AG04450 (cell line): ENCODE measurements at places on chromosomes 4 and X.
A peak's percentile ranks its signal among the peaks of the same experiment; 100 is the strongest.

DNA sequence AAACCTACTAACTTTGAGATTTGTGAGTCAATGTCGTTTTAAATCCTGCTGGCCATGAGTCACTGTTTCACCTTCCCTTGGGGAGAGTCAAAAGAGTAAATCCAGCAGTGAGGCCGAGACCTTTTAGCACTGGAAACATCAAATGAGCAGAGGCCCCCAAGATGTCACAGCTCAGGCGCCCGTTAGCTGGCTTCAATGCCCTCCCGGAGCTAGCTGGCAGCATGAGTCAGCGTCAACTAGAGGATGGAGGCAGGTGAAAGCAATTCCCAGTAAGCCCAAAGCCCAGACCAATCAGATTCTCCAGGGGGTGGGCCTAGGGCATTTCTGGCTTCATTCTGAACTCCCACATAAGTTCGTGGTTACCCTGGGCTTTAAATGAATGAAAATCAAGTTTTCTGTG lies 170.9 kb downstream of the CLCN4 start:
- no peak for DNase-seq

DNA sequence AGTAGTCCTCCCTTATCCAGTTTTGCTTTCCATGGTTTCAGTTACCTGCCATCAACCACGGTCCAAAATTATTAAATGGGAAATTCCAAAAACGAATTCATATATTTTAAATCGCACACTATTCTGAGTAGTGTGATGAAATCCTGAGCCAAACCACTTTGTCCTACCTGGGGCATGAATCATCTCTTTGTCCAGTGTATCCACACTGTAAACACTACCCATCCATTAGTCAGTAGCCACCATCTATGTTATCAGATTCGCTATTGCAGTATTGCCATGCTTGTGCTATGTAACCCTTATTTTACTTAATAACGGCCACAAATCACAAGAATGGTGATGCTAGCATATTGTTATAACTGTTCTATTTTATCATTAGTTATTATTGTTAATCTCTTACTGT lies 704.6 kb downstream of the SMARCA1 start:
- no peak for DNase-seq

- no peak for DNase-seq
Observed at GRCh38 chr4:84479663-84480062, 19.4 kb downstream of the NKX6-1 start.

- no peak for DNase-seq
Observed at GRCh38 chrX:44245733-44246132, 97.7 kb downstream of the EFHC2 start.

- peak; percentile 4 for DNase-seq
Observed at GRCh38 chr4:54971474-54971950, 153.9 kb downstream of the KDR start.

DNA sequence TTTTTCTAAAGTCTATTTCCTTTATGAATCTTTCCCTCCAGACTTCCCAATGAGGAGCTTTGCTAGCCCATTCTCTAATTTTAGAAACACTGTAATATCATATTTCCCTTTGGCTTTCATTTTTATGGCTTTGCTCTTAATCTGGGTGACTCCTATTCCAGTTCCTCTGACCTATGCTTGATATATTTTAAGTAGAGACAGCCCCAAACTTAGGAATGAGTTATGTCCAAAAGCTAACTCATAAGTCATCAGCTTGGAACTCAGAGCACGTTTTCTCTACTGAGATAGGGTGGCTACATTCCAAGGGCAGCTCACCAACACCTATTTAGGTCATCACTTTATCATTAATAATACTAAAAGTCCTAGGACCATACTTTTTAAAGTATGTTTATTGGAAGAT lies 77.8 kb downstream of the OR13H1 start:
- DNase-seq = no peak

- no peak for DNase-seq
Observed at GRCh38 chr4:66130042-66130441, 459.8 kb upstream of the EPHA5 start.

DNA sequence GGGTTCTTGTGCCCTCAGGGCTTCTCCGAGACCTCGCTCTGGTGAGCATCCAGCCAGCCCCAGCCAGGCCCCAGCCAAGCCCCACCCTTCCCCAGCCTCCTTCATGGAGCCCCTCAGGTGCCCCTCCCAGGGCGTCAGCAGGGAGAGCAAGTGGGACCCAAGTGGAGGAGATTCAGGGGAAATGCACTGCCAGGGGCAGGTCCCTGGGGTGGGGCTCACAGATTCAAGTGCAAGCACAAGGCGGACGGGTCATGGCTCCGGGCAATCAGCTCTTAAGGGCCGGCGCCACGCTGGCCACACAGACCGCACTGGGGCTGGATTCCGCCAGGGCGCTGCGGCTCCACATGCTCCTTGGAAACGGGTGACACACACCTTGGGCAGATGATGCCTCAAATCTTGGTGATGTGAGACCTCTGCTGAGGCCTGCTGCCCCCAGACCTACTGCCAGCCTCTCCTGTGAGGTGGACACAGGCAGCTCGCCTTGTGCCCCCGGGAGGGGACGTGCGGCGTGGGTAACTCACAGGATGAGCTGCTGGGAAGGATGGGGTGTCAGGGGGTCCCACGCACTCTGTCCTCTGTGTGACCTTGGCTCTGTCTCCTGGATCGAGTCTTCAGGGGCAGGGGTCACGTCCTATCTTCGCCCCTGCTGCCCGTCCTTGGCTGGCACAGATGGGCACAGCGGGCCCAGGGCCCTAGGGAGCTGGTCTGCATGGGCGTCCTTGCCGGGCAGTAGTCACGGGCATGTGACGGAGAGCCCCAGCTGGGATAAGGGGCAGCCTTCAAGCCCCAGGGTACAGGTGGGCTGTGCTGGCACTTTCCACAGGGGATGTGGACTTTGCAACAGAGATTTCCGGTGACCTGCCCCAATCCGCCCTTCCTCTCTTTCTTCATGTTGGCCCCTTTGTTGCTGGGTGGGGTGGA lies 17.1 kb downstream of the NAT8L start:
- DNase-seq = no peak

DNA sequence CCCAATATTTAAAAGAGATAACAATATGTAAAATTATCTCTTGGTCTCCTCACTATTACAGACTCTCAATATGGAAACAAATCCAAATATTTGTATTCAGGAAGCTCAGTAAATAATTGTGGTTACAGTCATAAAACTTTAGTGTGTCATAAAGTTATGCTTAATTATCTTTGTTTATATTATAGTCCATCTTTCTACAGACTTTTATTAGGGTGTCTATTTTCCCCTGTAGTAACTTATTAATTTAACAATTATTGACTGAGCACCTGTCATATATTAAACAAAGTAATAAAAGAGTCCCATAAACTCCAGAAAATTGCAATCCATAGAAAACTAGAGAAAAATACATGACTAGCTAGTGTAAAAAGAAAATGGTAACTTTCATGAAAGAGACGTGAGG lies 61.6 kb upstream of the GPM6A start:
- no peak for DNase-seq

DNA sequence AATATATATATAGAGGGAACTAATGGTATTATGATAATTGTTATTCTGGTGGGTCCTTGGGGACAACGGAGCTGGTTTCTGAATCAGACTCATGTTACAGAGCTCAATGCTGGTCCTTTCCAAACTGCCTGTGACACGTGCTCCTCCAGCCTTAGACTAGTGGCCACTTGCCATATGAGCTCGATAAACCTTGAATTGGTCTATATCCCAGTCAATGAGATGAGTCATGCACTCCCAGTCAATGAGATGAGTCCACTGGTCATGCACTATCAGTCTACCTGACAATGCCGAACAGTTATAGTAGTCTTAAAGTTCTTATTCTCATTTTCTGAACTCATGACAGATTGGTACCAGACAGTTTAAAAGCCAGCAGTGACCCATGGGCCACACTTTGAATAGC lies 325.2 kb downstream of the LDB2 start:
- DNase-seq = no peak

GRCh38 chr4:153791746-153792617 lies 3.1 kb upstream of the SFRP2 start:
- no peak for DNase-seq

DNA sequence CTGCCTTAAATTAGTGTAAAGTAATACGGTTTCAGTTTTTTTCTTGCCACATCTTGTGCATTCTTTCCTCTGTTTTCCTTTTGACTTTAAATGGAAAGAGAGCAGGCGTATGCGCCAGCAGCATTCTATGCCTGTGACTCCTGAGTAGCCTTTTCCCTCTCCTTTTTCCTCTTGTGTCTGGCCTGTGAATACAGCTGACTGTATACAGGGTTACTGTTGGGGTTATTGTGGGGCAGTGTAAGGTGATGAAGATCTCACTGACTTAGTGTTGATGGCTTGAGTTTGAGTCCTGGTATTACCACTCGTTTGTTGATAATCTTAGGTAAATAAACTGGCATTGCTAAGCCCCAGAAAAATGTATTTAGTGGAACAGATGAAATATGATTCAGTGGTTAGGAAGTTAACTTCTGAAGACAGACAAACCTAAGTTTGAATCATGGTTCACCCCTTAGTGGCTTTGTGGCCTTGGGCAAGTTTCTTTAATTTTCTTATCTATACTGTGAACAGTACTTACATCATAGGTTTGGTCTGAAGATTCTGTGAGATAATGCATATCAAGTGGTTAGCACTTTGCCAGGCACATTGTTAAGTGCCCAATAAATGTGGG lies 105.1 kb downstream of the FNIP2 start:
- DNase-seq = peak; percentile 68

DNA sequence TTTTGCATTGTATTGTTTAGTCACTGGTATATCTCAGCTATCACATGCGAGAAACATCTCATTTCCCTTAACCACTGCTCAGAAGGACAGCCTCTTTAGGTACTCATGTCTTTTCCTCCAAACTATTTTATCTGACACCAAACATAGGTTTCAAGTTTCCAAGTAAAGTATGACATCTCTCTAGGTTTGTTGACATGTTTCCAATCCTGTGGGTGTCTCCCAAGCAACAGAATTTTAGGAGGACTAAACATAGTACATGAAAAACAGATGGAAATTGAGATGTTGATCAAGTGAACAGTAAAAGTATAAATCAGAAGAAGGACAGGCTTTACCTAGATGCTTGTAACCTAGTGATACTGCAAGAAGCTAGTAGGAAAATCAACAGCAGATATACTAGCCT lies 371.4 kb downstream of the DTHD1 start:
- DNase-seq = no peak

DNA sequence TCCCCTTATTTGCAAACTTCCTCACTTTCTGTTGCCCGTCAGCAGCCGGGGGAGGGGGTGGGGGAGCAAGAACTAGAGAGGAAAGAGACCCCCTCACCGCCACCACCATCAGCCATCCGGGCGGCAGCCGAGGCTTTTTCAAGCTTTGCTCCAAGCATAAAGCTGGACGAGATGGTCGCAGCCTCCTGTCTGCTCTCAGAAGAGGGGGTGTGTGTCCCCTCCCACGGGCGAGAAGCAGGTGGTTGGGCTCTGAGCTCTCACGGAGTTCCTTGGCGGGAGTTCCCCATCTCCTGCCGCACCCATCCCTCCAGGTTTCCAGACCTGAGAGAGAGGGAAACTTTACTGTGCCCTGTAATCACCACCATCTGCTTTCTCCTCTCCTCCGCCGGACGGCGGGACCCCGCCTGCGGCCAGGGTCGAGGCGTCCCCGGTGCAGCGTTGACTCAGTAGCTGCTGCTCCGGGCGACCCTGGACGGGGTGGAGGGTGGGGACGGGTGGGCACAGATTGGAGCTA lies 4.7 kb upstream of the ARX start:
- DNase-seq = no peak

- no peak for DNase-seq
Observed at GRCh38 chrX:151735219-151735618, 673 bp downstream of the CNGA2 start.

DNA sequence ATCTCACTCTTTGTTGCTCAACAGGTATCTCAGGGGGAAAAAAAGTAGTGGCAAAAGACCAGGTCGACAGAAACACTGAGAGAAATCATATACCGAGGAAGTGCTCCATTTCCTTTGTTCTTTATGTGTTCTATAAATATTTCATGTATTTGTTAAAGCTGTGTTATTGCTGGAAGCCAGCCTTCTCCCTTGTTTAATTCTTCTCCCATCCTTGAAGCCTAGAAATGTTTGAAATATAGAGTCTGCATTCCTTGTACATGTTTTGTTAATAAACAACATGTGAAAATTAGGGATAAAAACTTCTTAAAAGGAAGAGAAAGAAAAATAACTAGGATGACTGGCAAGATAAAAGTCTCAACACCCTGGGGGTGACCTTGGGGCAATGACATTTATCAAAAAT lies 186.2 kb downstream of the ANKRD50 start:
- DNase-seq = no peak

DNA sequence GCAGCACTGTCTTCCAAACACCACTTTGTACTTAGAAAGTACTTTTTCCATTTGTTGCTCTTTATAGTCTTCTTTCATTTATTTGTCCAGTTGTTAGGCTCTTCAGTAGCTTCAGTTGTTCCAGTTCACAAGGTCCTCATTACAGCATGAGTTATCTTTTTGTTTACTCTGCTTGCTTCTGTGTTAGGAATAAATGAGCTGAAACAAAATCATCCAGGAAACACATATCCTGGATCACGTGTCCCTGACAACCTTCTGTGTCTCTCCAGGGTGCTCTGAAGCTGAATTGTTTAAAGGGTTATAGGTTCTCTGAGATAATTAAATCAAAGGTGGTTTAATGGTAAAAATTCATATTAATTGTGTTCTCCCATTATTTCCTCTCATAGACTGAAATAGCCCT lies 19.9 kb upstream of the KLHL8 start:
- DNase-seq = no peak

- peak; percentile 42 for DNase-seq
Observed at GRCh38 chr4:10063544-10064300, 42.4 kb upstream of the SLC2A9 start.

DNA sequence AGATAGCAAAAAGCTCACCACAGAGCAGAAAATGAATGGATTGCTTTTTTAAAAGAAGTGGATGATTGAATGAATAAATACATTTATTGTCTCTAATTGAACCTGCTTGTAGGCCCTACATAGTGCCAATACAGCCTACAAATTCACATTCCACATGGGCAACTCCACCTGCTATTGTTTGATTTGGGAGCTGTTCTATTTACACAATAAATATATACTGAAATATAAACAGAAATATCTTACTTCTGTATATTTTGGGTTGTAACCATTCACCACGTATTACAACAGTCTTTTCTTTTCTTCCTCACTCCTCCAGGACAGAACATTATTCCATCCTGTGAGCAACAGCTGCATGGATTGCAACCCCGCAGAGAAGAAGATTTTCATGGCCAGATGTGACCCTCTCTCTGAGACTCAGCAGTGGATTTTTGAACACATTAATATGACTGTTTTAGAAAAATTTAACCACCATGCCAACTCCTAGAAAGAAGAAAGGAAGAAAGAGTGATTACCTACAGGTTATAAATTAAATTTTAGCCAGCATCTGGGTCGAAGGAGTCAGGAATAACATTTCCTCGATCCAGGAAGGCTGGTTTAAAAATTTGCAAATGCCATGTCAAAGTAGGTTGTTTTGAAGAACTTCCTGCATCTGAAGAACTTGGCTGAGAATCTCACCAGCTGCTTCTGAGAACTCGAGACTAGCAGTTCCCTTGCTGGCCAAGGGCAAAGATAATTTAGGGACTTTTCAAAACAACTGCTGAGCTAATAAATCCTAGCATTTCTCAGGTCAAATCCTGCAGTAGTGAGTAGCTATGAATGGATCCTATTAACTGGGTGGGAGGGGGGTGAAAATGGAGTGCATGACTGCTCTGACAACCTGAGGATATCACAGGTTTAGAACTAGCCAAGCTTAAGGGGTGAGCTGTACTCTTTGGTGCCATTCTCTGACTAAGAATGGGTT lies 128.7 kb upstream of the GALNT7 start:
- DNase-seq = no peak
